ENCODE measurements at places on chromosomes 1 and 21.
A peak's percentile ranks its signal among the peaks of the same experiment; 100 is the strongest.

DNA sequence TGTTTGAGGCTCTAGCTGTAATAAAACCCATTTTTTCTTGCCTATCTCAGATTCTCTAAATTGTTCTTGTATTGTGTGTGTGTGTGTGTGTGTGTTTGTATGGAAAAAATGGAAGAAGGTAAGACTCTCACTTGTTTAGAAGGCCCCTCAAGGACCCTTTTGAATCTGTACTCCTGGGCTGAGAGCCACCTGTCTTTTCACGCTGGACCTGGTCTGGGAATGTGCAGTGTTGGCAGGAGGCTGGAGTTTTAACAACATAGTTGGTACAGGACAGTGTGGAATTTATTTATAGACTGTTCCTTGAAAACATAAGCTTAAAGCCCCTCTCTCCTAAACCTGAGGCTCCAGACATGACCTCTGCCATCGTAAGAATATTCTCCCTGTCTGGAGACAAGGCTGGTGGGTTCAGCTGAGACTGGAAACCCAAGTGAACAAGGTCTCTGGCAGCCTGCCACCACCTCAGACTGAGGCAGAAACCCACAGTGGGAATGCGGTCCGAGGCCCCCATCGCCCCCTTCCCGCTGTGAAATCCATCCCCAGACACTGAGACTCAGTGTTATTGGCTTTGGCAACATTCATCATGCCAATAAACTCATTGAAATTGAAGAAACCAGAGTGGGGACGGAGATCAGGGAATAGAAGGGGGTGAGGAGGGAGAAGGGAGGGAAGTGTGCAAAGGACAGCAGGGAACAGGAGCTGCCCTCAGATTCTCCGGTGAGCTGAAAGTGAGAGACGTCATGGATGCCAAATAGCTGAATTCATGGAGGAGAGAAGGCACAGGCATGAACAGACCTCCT, 24.6 kb upstream of the PLXNA2 start:
- no peak for DNase-seq
- H3K4me3 ChIP-seq: no peak overlapping the region
- H3K36me3 ChIP-seq: no peaks in the 10 kb centered on the region

DNA sequence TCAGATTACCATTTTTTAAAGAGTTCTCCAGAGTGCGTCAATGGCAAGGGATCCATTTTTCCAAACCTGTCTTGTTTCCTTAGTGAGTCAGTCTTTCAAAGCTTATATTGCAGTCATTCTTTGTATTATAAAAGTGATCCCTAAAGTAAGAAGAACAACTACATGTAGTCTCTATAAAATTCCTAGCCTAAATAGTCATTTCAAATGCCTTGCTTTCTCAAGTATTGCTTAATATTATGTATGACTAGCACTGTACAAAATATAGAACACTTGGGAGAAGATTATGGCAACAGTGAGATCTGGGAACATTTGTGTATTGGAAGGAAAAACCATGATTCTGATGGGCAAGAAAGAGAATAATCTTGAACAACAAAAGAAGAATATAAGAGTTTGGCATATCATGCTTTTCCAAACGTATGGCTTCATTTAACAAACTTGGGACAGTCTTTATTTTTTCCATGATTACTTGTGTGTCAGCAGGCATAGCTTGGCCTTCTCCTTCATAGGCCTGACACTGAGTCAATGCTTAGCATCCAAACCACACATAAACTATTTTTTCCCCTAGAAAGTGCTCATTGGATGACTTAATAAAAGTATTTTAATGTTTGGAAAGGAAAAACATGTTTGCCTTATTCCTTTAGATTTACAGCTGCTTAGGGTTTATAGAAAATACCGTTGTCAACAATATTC, 547.4 kb downstream of the LTN1 start:
- no peak overlapping the region for H3K27ac ChIP-seq
- no peaks in the 10 kb centered on the region for H3K27me3 ChIP-seq
- DNase-seq: no peak
- H3K4me3 ChIP-seq: no peak overlapping the region
- H3K36me3 ChIP-seq: no peaks in the 10 kb centered on the region
- no peaks in the 10 kb centered on the region for H3K4me1 ChIP-seq

GRCh38 chr1:159970932-159971342, 16.9 kb upstream of the SLAMF9 start:
- DNase-seq: peak; percentile 93
- no peak overlapping the region for H3K4me3 ChIP-seq
- H3K27me3 ChIP-seq: 0 out of 2 replicates have a peak, but pooled peaks cover 4% of the 10 kb centered on the region
- peaks cover 32% of the 10 kb centered on the region for H3K4me1 ChIP-seq
- peak overlapping the region; percentile 27 for H3K27ac ChIP-seq

DNA sequence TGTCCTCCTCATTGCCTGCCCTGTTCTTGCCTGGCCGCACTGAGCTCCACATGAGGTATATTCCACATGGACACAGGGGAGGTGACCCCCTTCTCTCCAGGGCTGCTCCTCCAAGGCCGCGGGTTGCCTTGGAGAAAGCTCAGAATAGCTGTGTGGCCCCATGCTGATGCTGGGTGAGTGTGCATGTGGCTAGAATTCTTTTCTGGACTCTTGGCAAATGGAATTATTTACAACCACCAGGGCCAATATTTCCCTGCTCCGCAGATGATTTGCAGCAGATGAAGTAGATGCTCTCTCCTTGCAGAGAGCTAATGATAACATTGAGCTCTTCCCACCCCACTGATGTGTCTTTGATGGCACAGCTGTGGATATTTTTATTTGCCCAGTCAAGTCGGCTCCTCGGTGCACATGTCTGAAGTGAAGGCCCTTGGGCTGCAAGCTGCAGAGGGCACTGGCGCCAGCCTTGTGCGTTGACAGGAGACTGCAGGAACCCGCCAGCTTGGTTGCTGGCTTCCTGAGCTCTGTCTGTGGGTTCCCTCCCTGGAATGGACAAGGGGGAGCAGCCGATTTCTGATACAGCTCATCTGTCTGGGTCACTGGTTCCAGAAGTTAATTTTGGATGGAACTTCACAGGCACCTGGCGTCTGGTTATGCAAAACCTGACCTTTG, 404.7 kb upstream of the VAMP3 start:
- no peaks in the 10 kb centered on the region for H3K36me3 ChIP-seq
- H3K27ac ChIP-seq: no peak overlapping the region
- peaks cover 2% of the 10 kb centered on the region for H3K27me3 ChIP-seq
